ENCODE measurements at places on chromosomes 6 and 20.

GRCh38 chr6:139944131-139944530 is 569.7 kb upstream of the CITED2 start:
- no peak for DNase-seq

DNA sequence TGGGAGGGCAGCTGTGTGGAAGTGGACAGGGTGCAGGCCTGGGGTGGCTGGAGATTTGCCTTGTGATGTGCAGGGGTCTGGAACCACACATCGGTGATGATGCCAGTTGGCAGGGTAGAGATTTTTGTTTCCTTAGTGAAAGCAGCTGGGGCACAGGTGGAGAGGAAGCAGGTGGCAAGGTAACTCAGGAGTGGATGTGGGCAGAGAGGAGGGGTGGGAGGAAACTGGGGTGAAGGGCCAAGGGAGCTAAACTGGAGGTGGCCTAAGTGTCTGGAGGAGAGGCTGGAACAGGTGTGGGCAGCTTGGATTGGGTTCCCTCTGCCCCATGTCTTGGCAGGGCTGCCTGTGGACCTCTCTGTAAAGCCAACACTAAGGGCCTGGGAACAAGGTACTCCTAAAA is 4.7 kb upstream of the SCUBE3 start:
- no peak for DNase-seq

DNA sequence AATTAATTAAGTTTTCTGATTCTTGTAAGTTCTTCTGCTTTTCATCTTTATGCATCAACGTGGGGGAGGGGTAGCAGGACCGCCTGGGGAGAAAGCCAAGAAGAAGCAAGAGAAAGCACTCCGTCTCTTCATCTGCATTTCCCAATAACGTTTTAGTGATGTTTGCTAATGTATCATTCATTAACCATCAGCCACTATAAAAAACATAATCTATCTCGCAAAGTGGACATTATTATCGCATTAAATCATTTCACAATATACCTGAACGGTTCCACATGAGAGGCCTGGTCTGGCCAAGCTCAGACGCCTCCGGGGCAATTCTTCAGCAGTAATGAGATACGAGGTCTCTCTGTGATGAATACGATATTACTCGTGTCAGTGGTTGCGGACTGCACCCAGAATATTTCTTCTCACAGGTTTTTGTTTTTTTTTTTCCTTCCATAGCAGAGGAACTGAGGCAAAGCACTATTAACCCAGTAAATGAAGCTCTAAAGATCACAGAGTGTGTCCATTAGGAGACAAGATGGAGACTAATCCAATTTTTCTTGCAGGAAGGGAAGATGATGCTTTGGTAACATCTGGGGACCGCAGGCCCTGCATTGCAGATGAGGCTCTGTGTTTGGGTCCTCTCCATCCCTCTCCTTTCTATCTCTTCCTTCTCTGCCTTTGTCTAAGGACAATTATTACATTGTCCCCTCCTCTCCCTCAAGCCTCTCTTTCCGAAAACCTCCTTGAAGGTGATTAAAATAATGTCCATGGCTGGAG is 156.1 kb downstream of the SLC35B3 start:
- no peak for DNase-seq

DNA sequence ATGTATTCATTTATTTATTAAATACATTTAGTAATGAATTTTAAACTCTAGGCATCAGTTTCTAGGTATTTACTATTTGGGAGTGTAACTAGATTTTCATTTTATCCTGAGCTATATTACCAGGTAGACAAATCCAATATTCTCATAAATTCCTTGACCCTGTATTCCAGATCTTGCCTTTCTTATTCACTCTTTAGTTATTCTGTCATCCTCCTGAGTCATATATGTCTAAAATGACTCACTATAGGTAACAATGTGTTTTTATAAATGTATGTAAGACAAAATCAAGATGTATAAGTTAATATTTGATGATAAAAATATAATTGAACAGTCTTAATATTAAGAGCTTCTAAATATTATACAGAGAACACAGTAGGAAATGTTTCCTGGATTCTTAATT is 642.1 kb upstream of the NRSN1 start:
- no peak for DNase-seq

- no peak for DNase-seq
Measured at GRCh38 chr6:141401168-141401567, 731.6 kb upstream of the GJE1 start.

DNA sequence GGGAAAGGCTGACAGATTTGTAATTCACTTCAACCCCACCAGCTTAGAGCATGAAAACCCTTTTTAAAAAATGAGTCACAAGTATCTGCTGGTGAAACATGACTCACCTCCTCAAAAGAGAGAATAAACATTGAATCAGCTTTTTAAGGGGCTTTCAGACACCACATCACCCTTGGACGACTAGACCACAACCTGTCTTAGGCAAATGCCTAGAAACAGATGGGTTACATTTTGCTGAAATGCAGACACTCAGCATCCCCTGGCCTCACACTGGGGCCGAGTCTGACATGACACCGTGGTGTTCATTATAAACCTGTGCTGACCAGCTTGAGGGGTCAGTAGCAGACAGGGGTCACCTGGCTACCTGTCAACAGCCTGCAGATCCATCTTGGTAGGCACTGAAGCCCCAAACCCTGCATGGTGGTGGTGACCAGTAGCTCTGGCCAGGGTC is 175.3 kb upstream of the CST7 start:
- DNase-seq = peak; percentile 86

DNA sequence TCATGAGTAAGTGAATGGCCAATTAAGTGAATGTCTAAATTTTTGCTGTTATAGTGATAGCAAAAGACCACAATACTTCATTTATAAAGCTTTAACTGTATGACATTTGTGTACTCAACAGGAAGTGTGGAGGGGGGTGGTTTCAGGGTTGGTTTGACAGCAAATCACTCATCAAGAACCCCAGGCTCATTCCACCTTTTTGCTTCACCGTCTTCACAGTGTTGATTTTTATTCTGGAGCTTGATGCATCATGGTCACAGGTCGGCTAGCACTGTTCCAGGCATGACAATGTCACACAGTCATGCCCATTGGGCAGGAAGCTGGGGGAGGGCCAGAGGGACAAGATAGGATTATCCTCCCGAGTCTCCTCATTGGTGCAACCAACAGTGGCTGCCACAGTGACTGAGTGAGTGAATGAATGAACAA is 75.0 kb downstream of the MDGA1 start:
- no peak for DNase-seq

- DNase-seq = no peak
Measured at GRCh38 chr20:38308047-38308438, 4.1 kb downstream of the BPI start.

GRCh38 chr6:105882121-105882803 is 203.9 kb upstream of the PRDM1 start:
- DNase-seq = no peak

GRCh38 chr6:90368601-90369000 is 72.0 kb upstream of the BACH2 start:
- peak; percentile 20 for DNase-seq

DNA sequence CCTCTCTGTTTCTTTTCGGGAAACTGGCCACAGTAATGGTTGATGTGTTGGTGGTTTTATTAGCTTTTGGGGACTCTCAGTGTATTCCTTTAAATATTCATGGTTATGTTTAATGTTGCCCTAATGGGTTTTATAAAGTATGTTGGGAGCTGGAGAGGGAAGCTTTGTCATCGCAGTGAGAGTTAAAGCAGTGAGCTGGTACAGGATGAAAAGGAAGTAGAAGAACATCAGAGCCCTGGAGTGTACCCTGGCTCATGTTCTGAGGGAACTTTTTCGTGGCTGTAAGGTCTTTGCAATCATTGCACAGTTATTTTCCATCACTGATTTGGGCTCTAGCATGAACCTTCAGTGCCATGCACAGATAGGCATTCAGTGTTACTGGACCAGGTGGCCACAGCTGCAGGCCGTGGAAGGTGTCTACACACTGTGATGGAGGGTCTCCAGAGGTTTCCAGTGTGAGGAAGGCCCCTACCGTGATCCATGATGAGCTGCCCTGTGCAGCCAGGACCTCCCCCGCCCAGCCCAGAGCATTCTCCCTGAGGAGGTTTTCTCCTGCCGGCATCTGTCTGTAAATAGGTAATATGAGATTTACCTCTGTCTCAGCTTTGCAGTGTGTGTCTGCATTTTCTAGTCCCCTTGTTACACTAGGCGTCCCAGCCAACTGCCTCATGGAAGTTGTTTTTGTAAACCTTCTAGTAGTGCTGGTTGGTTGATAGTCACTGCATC is 22.4 kb upstream of the TMEM217 start:
- DNase-seq = no peak

DNA sequence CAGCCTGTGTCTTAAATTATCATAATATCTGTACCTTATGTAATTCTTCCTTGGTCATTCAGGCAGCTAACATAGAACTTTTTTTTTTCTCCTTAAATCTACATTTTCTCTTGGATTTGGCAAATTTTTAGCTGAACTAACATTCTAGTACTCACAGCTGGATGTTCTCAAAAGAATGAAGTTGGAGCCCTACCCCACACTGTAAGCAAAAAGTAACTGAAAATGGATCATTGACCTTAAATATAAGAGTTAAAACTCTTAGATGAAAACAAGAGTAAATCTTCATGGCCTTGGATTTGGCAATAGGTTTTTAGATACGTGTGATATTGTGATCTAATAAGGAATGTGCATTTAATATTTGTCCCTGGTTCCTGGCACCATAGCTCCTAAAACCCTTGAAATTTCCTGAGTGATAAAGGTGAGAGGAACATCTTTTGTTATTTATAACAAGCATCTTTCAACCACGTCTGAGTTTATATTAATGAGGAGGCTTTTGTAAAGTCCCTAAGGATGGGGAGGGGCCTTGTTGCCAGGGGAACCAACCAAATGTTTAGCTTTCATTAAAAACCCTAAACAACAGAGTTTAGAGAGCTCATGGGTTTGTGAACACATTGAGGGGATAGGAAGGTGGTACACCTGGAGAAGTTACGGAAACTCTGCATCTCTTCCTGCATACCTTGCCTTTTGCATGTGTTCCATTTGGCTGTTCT is 106.1 kb upstream of the ADGRF4 start:
- no peak for DNase-seq

Data from H4 (cell line).